ENCODE measurements at places on chromosomes 4 and X.
A peak's percentile ranks its signal among the peaks of the same experiment; 100 is the strongest.

- DNase-seq: no peak
These were observed 45.1 kb downstream of the VSIG4 start for GRCh38 chrX:65994519-65995506.

- DNase-seq: peak; percentile 32
These were observed 224.6 kb downstream of the BCOR start for GRCh38 chrX:39873117-39873516.

GRCh38 chrX:96621811-96622210, 62.8 kb upstream of the DIAPH2 start:
- DNase-seq: no peak

GRCh38 chrX:66164470-66164869, 423 bp downstream of the HEPH start:
- peak; percentile 1 for DNase-seq

DNA sequence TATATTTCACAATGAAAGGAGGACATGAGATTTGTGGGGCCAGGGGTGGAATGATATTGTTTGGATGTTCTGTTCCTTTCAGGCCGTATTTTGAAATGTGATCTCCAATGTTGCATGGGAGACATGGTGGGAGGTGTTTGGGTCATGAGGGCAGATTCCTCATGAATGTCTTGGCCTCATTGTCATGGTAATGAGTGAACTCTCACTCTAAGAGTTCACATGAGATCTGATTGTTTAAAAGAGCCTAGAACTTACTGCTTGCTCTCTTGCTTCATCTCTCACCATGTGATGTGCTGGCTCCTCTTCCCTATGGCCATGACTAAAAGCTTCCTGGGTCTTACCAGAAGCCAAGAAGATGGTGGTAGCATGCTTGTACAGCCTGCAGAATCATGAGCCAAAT, 1183.0 kb downstream of the TECRL start:
- no peak for DNase-seq

DNA sequence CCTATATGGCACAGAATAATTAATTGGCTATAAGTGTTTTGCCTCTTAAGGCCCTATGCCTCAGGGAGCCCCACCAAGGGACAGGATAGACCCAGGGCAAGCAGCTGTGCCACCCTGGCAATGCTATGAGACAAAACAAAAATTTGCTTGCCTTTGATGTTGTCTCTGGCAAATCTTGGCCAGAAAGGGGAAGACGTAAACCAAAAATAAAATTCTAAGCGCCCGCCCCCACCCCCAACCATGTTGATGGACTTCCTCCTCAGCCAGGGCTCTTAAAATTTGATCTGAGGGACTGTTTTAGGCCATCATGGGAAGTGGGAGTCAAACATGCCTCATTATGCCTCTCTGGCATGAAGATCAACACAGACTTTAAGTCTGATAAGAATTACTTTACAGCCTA, 130.5 kb upstream of the APOOL start:
- no peak for DNase-seq

DNA sequence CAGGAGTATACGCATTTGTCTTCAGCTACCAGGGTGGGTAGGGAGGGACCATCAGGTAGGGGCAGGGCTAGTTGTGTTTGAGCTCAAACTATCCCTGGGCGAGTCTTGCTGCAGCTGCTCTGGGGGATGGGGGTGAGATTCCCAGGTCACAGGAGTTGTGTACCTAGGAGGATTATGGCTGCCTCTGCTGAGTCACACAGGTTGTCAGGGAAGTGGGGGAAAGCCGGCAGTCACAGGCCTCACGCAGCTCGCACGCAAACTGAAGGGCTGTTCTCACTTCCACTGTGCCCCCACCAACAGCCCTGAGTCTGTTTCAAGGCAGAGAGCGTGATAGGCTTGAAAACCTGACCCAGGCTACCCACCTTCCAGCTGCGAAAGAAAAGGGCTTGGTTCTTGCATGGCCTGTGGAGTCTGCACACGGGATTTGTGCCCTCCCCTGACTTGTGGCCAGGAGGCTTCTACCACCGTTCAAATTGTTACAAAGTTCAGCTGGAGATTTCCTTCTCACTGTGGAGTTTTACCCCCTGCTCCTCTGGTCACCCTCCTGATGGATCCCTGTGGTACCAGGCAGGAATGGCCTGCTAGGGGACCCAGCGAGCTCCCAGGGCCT, 63.8 kb downstream of the ARFIP1 start:
- DNase-seq: no peak

DNA sequence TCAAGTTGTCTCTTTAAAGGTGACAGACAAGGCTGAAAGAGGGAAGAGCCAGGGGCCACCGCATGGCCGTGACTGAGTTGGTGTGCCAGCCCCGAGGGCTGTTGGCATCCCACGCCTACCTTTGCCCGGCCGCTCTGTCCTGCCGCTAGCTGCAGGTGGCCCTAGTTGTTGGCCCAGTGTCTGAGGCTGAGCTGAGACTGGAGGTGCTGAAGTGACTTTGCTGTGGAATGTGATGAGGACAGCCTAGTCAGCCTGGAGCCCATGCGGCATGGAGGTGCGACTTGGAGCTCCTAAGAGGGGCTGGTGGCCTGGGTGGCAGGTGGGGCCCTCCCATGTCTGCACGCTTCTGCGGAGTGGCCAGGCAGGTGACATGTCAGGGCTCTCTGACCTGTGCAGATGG, 6.6 kb downstream of the TADA2B start:
- no peak for DNase-seq

- no peak for DNase-seq
These were observed 397.4 kb upstream of the ZFP42 start for GRCh38 chr4:187598196-187598595.

DNA sequence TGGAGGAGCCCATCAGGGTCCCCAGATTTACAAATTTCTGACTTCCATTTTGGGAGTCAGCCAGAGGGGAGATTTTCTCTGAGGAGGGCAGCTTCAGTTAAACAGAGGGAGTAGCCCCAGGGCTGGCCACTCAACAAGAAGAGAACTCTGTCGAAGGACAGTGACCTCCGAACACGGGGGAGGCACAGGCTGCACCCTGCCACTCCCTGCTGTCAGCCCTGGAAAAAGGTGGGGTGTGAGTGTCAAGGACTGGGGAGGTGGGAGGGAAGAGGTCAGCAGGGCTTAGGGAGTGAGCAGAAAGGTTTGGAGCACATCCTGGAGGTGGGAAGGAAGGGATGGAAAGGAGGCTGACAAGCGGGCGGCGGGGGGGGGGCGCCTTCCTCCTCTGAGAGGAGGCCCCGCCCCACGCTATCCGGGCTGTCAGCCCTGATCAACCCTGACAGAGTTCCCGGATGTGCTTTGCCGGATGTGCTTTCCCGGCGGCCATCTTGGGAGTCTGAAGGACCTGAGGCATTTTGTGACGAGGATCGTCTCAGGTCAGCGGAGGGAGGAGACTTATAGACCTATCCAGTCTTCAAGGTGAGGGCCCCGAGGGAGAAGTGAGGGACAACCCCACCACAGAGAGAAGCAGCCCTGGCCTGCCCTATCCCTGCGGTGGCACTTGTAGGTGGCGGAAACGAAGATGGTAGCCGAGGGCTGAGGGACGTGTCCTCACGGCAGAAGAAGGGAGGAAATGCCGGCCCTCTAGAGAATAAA, at the start of gene MAGEC1:
Gene MAGEC1 (plus strand): TSS at position 495 of the 756 bp plus-strand sequence. CDS start 1,179 bp downstream, outside the sequence.
- DNase-seq: no peak

GRCh38 chr4:10611673-10612072, 72.9 kb downstream of the CLNK start:
- DNase-seq: peak; percentile 73

Data from mammary epithelial cell (primary cell).